ENCODE measurements at places on chromosomes 6 and 20. TPM values are rescaled to one million over a fixed set of nuclear protein-coding genes. Genes with fewer than 3 reads are reported as not detected.

DNA sequence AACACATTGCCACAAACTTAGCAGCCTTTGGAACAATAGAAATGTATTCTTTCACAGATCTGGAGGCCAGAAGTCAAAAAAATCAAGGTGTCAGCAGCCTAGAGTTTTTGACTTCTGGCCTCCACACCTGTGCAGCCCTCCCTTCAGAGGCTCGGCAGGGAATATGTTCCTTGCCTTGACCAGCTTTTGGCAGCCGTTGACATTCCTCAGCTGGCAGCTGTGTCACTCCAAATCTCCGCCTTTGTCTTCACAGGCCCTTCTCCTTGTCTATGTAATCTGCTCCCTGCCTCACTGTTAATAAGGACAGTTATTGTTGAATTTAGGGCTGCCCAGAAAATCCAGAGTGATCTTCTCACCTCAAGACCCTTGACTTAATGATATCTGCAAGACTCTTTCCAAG, 17.2 kb upstream of the AHI1 start:
- DNase-seq: no peak

DNA sequence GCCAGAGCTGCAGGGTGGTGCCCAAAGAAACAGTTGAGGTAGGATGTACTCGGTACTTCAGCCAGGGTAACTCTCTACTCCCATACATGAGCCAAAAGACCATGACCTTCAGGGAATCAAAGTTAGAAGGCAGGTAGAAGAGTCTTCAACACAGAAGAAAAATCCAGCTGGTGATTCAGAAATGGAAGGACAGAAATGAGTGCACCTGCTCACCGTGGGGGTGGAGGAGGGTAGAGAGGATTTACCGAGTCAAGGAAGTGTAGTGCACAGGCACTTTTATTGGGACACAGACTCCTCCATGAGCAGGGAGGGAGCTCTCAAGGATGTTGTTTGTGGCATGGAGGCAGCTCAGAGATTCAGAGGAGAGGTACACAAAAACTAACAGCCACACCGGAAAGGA, 330.3 kb upstream of the PRDM1 start:
- DNase-seq: no peak

The ZC2HC1B gene
- total RNA-seq: not detected

GRCh38 chr20:8720089-8720488, 348.8 kb upstream of the PLCB4 start:
- DNase-seq: no peak

DNA sequence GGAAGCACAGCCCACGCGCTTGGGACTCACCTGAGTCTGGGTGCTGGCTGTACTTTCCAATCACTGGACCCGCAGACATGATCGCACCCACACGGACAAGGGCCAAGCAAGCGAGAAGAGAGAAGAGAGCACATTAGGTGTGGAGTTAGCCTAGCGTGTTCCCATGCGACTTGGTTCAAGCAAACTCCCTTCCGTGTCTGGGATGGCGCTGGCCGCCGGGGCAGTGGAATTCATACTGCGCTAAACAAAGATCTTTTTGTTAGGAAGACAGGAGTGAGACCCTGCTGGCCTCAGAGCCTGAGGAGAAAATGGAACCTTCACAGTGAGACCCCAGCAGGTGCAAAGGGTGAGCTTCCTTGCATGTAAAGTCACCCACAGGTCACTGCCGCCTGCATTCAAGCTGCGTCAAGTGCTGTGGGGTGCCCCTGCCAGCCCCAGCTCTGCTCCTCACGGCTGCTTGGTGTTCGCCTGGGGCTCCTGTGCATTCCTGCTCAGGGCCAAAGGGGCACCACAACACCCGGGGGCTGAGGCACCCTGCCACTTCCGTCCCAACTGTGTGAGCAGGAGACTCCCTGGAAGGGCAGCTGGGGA, 26.4 kb downstream of the PSMG4 start:
- DNase-seq: peak; percentile 58

The FHL5 gene
- total RNA-seq: 37.9 TPM

- DNase-seq: no peak
These were observed 15.4 kb upstream of the ERVFRD-1 start for GRCh38 chr6:11126876-11127275.

- no peak for DNase-seq
These were observed 76.2 kb downstream of the SNX5 start for GRCh38 chr20:17892189-17892938.

The CUL9 gene
- 24.5 TPM for total RNA-seq
